ENCODE measurements at places on chromosomes 7 and 10. TPM values are rescaled to one million over a fixed set of nuclear protein-coding genes. Genes with fewer than 3 reads are reported as not detected.
A peak's percentile ranks its signal among the peaks of the same experiment; 100 is the strongest.

GRCh38 chr10:46992803-46993561 is 81.8 kb downstream of the PTPN20 start:
- DNase-seq, result no peak

CPXM2 gene
- total RNA-seq, result not detected

DNA sequence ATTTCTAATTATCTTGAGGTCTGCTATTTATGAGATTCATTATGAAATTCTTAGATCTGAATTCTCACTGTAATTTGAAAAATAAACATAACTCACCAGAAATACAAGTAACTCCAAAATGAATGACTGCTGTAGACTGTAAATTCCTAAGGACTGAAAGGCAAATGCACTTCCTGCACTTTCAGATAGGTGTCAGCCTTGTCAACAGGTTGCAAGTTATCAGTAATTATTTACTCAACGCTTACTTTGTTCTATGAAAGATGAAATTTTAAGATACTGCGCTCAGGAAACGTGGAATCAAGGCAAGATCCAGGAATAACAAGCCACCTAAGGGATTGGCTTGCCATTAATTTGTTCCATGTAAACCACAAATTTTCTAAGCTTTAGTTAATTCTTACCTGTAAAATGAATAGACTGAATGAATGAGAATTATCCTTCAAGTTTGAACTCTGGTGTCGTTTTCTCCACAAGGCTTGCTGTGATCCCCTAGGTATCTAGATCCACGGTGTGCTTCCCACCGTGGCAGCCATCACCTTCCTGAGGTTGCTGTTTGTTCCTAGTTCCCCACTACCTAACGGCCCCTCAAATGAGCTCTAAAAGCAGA is 12.6 kb downstream of the DHX32 start:
- no peak for DNase-seq

GRCh38 chr7:115962340-115962739 is 68.2 kb downstream of the TFEC start:
- no peak for DNase-seq

MYOZ1 gene
- not detected for total RNA-seq

DNA sequence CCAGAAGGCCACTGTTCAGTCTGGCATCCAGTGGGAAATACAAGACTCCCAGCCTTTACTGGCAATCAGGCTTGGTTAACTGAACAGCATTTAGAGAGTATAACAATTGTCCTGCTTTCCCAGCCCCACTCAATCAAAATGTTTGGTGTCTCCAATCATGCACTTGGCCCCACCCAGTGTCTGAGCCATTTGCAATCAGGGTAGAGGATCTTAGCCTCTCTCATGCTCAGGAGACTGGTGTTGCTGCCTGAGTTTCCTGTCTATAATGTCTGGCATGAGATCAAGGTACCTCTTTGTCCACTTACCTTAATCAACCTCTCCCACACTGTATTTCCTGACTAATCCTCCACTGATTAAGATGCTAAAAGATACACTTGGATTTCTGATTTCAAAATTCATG is 290.2 kb upstream of the GHITM start:
- DNase-seq, result no peak

DNA sequence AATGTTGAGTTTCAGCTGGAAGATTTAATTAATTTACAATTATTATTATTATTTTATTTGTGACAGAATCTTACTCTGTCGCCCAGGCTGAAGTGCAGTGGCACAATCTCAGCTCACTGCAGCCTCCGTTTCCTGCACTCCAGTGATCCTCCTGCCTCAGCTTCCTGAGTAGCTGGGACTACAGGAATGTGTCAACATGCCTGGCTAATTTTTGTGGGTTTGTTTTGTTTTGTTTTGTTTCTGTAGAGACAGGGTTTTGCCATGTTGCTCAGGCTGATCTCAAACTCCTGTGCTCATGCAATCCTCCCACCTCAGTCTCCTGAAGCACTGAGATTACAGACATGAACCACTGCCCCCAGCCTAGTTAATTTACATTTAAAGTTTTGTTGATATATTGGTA is 93.8 kb upstream of the MEOX2 start:
- no peak for DNase-seq

- no peak for DNase-seq
These were observed 55.4 kb upstream of the MKRN1 start for GRCh38 chr7:140534743-140535142.

TYW1B gene
- 3.3 TPM for total RNA-seq

GRCh38 chr10:4730998-4731397 is 95.0 kb upstream of the AKR1E2 start:
- no peak for DNase-seq

DNA sequence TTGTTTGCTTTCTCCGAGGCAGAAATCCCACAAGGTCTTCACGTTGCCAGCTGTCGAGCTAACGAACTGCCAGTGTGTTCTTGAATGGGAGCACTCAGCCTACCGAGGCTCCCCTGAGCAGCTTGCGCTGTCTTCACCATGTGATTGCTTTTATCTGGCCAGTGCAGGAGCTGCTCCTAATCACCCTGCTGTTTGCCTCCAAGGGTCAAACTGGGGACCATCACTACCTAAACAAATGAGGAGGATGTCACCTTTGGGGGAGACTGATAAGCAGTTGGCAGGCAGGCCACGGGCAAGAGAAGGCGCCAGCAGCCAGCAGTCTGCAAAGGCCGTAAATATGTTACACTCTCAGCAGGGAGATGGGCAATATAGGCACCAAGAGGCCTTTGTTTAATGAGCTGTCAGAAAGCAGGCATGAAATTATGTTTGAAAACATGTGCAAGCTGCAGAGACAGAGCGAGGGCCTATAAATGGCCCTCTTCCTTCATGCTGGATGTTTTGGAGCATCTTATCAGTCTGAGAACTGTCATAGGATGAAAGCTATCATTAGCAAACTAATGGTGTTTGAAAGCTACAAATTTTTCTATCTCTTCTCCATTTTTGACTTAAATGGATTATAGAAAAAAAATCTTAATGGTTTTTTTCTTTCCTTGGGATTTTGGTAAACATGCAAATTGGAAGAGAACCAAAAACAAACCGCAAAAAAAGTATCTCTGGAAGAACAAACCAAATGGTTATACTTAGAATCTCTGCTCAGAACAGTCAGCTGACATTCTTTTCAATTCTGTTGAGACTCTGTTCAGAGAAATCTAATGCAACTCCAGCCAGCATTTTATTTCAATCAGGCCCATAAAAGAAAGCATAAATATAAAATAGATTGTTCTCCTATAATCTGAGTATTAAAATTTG is 267.3 kb upstream of the NPVF start:
- DNase-seq, result no peak

DNA sequence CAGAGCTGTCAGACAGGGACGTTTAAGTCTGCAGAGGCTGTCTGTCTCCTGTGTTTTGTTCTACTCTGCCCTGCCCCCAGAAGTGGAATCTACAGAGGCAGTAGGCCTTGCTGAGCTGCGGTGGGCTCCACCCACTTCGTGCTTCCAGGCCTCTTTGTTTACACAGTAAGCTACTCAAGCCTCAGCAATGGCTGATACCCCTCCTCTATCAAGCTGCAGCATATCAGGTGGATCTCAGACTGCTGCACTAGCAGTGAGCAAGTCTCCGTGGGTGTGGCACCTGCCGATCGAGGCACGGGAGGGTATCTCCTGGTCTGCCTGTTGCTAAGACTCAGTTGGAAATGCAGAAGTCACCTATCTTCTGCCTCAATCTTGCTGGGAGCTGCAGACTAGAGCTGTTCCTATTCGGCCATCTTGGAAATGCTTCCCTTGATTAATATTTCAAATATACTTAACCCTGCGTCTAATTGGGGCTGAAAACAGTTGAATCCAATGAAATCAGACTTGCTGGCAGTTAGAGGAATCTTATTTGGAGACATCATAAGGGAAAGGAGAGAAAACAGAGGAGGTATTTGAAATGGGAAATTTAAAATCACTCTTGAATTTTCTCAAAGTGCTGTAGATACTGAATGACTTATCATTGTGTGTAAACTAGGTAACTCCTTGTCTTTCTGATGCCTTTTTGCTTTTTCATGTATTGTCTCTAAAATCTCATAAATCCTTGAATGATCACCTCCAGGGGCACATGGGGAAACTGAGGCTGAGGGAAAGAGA is 13.8 kb upstream of the CYP3A5 start:
- DNase-seq, result no peak

DNA sequence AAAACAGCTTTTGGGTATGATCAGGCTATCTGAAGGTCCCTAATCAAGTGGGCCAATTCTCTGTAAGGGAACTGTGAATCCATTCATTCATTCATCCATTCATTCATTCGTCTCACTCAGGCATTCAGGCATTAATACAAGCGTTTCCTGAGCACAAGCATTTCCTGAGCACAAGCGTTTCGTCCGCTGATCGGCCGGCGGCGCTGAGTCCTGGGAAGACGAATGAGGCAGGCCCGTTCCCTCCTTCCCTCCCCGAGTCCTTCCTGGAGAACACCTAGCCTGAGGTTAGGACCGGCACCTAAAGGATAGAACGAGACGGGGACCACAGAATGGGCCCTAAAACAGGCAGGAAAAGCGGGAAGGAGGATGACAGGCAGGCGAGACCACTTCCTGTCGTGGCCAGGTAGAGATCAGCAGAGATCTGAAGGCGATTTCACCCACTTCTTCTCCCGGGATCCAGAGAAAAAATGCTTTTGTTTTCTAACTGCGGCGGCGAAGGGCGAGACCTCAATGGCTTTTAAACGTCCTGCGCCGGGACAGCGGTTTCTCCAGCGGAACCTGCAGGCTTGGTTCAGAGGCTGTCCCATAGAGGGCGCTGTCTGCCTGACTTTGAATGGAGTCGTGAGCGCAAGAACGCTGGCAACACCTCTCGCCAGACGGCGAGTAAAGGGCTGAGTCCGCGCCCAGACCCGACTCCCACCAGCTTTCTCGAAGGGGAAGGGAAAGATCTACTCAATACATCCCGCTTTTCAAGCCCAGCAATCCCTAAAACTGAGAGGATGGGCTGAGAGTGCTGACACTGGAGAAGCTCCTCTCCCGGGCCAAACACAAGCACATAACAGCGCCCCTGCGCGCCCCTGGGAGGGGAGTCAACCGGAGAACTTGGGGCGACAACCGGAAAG is 2.9 kb upstream of the HMX3 start:
- DNase-seq, result peak; percentile 74

- DNase-seq, result no peak
These were observed 43.5 kb downstream of the TRRAP start for GRCh38 chr7:98921608-98922372.

ARHGAP22 gene
- total RNA-seq, result 0.66 TPM

GRCh38 chr7:140284062-140284461 is 107.3 kb upstream of the KDM7A start:
- no peak for DNase-seq

DNA sequence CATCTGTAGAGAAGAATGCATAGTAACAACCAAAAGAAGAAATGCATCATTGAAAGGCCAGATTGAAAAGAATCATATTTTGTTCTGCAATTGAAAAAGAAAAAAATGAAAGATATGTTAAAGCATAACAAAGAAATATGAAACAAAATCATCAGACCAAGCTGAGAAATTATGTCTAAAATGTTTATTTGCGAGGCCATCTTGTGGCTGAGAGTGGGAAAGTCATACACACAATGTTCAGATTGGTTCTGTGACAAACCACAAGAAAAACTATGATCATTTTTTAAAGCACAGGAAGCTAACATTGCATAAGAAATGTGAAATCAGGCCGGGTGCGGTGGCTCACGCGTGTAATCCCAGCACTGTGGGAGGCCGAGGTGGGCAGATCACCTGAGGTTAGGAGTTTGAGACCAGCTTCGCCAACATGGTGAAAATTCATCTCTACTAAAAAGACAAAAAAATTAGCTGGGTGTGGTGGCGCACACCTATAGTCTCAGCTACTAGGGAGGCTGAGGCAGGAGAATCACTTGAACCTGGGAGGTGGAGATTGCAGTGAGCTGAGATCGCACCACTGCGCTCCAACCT is 36.6 kb downstream of the ABCB5 start:
- DNase-seq, result no peak

KRIT1 gene
- total RNA-seq, result 48.2 TPM

DNA sequence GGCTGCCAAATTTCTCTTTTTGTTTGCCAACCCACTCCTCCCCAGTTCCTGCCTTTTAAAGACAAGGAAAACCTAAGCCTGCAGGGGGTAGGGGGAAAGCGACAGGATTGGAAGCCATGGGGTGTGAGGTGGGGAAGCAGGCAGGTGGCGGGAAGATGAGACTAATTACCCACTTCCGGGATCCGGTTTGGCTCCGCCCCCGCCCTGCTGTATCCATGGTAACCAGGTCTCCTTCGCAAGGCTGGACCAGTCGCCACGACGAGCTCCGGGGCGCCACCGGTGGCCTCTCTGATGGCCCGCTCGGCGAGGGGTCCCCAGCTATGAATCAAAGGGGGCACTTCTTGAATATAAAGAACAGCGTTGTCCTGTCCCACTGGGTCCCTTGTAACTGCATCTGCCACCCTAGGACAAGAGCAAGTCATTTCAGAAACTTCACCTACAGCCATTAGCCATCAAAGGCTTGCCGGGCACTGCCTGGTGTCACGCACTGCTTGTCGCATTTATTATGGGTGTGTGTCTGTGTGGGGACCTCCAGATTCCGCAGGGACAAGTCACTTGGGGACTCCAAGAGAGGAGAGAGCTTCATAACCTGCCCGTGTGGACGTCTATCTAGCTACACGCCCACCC is 55.4 kb upstream of the LMTK2 start:
- peak; percentile 21 for DNase-seq

DNA sequence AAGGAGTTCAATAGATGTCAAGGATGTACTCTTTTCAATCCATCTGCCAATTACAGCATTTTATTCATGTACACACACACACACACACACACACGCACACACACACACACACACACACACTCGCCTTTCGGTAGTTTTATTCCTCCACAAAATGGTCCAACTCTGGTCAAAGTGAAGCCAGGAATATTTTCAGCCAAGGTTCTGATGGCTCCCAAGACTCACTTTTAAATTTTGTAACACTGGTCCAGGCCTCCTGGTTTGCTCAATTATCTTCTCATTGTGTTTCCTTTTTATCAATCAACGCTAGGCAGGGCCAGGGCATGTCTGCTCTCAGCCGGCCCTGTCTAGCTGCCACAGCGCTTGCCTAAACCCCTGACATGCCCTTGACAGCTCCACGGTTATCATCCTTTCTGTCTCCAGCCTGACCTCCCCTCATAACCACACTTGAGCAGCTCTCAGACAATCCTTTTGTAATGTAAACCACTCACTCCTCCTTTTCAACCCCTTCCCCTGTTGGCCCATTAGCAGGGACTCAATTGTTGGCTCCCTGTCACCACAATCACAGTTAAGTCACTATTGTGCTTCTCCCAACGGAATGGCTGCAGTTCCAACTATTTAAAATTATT is 115.1 kb downstream of the ICA1 start:
- no peak for DNase-seq

- no peak for DNase-seq
These were observed 228.1 kb upstream of the STEAP1 start for GRCh38 chr7:89926194-89926593.

- DNase-seq, result peak; percentile 28
These were observed 40.5 kb upstream of the SLF2 start for GRCh38 chr10:100872034-100872791.

PNLIPRP3 gene
- not detected for total RNA-seq

GRCh38 chr10:43963379-43963778 is 314.7 kb upstream of the ZNF32 start:
- no peak for DNase-seq

SLC29A3 gene
- 6.8 TPM for total RNA-seq

GRCh38 chr10:113961182-113962031 is 82.3 kb upstream of the ADRB1 start:
- peak; percentile 75 for DNase-seq

- DNase-seq, result no peak
These were observed 26.3 kb upstream of the FAM13C start for GRCh38 chr10:59388671-59388976.
